ENCODE measurements at places on chromosomes 11 and 22. TPM values are rescaled to one million over a fixed set of nuclear protein-coding genes. Genes with fewer than 3 reads are reported as not detected.

The CD248 gene
- 73.0 TPM for total RNA-seq

The EXPH5 gene
- 29.8 TPM for total RNA-seq

The SYTL2 gene
- 2.7 TPM for total RNA-seq

The SHISAL1 gene
- not detected for total RNA-seq

The XKR3 gene
- total RNA-seq = not detected

The CALCA gene
- total RNA-seq = not detected

The ZNF143 gene
- total RNA-seq = 21.2 TPM

The CD6 gene
- not detected for total RNA-seq

The PATE4 gene
- not detected for total RNA-seq

The ARHGAP8 gene
- total RNA-seq = 9.0 TPM

The SYT8 gene
- 1.3 TPM for total RNA-seq

The CARD18 gene
- not detected for total RNA-seq

The OR6Q1 gene
- total RNA-seq = not detected

The MS4A4E gene
- not detected for total RNA-seq

The MS4A12 gene
- total RNA-seq = not detected

The CHST1 gene
- not detected for total RNA-seq

The ARRB1 gene
- total RNA-seq = 28.3 TPM

The BRSK2 gene
- total RNA-seq = 0.11 TPM

The OLFML1 gene
- not detected for total RNA-seq

The FAM227A gene
- total RNA-seq = 3.1 TPM

The ARVCF gene
- total RNA-seq = 5.9 TPM

The HEPN1 gene
- not detected for total RNA-seq

The OR2AT4 gene
- not detected for total RNA-seq

The TRIM49 gene
- not detected for total RNA-seq

The NFAM1 gene
- total RNA-seq = not detected

The CEND1 gene
- total RNA-seq = not detected

The TBX10 gene
- not detected for total RNA-seq

The RAG2 gene
- total RNA-seq = not detected

All from placental epithelial cell (primary cell).